ENCODE measurements at places on chromosomes 4 and X.

GRCh38 chr4:337143-337931 lies at the start of gene ZNF141:
ZNF141 (plus strand) TSS chr4:337814; CDS start chr4:337984, 170 bp downstream.
- DNase-seq: peak; percentile 83

GRCh38 chr4:140947506-140947905 lies 185.8 kb downstream of the RNF150 start:
- no peak for DNase-seq

- DNase-seq: no peak
Measured at GRCh38 chrX:13387666-13388494, 68.0 kb upstream of the ATXN3L start.

DNA sequence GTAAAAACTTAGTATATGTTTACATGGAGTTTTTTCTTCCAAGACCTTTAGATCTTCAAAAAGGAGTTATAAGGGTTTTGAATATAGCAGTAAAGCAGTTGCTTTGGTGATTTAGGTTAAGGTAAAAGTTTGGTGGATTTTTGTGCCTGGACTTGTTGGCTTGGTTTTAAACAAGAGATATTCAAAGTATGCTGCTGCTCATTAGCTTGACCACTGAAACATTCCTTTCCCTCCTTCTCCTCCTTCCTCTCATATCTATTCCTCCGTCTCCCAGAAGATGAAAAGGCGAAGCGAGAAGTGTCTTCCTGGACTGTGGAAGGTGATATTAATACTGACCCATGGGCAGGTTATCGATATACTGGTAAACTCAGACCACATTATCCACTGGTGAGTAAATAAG lies 38.4 kb downstream of the METAP1 start:
- no peak for DNase-seq

DNA sequence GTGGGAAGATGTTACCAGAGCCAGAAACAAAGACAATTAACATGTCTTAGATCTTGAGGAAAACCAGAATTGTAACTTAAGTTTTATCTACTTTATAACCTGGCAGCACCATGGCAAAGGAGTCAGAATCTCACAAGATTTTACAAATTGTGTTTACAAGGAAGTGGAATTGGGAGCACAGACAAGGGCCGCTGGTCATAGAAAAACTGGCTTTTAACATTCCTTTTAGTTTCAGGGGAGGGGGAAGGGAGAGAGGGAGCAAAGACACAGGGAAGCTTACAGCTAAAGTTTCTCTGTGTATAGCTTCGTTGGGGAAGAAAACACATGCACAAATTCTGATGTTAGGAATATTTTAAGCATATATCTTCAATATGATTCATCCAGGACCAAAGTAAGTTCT lies 10.3 kb upstream of the UGT2B11 start:
- DNase-seq: no peak

GRCh38 chrX:154840856-154841255 lies 6.4 kb upstream of the SMIM9 start:
- DNase-seq: no peak

DNA sequence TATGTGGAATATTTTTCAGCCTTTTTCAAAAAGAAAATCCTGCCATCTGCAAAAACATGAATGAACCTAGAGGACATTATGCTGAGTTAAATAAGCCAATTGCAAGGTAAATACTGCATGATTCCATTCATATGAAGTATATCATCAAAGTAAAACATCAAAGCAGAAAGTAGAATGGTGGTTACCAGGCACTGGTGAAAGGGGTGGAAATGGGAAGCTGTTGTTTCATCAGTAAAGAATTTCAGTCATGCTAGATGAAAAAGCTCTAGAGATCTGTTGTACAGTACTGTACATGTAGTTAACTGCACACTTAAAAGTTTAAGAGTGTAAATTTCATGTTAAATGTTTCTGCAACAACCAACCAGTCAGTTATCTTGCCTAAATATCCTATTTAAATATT lies 196.8 kb upstream of the ADGRL3 start:
- DNase-seq: no peak

- no peak for DNase-seq
Measured at GRCh38 chr4:7813674-7814073, 126.0 kb downstream of the AFAP1 start.

GRCh38 chr4:94828882-94829281 lies 71.1 kb downstream of the BMPR1B start:
- DNase-seq: no peak

- DNase-seq: no peak
Measured at GRCh38 chr4:148116264-148116663, 325.9 kb downstream of the NR3C2 start.
